NCI-H2081 treated with DMSO at 0.1 percent for 48 hours (cell line): ENCODE measurements at places on chromosomes 2 and 18.

- peak; percentile 69 for DNase-seq
These were observed 61.4 kb downstream of the CPS1 start for GRCh38 chr2:210617732-210618330.

- DNase-seq = no peak
These were observed 48.6 kb downstream of the GYPC start for GRCh38 chr2:126704434-126705160.

DNA sequence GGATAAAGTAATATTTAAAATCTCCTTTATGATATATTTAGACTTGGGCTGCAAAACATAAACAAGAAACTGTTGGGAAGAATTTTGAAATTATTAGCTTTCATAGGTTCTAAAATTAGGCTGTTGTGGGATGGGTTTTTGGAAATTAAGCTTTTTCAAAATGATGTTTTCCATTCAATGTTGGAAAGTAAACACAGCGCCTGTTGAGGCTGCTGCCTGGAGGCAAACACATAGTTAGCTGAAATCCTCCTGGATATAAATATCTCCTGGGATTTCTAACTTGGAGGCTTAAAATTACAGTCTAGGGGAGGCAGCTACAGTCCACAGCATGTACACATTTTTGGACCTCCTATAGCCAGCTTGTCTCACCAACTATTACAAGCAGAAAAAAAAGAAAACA is 197.3 kb downstream of the DCC start:
- DNase-seq = no peak

GRCh38 chr18:658947-659533 is 1.6 kb downstream of the TYMS start:
- DNase-seq = no peak

GRCh38 chr2:154724194-154724797 is 25.8 kb downstream of the KCNJ3 start:
- no peak for DNase-seq

GRCh38 chr2:25290811-25291495 is 50.8 kb downstream of the DNMT3A start:
- no peak for DNase-seq

- DNase-seq = no peak
These were observed 144.8 kb upstream of the GLI2 start for GRCh38 chr2:120590841-120591240.

DNA sequence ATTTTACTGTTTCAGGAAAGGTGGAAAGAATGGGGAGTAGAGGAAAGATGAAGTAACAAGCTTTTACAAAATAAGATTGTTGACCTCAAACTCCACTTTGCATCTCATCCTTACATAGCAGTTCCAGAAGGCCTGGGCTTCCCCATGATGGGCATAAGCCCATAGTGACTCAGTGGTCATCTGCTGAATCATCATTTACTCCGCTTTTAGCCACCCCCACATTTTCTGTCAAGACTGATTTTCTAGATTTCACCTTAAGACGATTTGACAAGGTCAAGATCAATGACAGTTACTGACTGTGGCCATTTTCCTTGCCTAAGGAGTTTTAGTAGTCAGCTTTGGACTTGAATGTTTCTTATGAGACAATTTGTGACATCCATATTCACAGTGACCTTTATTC is 49.4 kb downstream of the PLEKHM3 start:
- no peak for DNase-seq

DNA sequence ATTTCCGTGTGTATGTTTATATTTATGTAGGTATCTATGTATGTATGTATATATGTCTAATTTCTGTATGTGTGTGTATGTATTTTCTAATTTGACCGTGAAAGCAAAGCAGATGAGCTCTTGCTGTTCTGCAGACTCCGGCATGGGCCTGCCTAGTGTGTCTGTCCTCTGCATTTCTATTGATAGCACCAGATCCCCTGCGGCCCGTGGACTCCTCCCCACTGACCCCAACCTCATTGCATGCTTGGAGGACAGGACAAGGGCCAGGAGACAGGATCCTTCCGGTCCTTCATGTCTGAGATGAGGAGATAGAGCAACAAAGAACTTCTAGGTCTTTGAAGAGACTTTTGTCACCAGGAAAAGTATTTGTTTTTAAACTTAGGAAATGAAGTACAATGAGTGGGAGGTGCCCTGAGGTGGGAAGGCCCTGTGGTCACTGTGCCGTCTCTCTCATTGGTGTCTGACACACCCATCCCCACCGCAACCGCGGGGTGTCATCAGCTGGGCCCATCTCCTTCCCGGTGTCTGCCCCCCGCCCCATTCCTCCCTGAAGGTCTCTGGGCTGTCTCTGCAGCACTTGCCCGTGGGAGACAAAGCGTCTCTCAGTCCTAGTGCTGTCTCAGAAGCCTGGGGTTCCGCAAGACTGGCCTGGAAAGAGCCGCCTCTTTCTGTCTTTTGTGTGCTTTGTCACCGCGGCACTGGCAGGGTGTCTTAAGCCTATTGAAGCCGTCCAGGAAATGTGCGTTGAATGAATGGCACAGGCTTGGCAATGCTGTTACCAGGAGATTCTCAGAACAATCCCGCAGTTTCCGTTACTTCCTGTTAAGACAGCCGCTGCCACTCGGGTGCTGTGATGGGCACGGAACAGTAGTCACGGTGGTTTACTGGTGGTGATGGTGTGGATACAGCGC is 216.4 kb downstream of the AGAP1 start:
- no peak for DNase-seq

DNA sequence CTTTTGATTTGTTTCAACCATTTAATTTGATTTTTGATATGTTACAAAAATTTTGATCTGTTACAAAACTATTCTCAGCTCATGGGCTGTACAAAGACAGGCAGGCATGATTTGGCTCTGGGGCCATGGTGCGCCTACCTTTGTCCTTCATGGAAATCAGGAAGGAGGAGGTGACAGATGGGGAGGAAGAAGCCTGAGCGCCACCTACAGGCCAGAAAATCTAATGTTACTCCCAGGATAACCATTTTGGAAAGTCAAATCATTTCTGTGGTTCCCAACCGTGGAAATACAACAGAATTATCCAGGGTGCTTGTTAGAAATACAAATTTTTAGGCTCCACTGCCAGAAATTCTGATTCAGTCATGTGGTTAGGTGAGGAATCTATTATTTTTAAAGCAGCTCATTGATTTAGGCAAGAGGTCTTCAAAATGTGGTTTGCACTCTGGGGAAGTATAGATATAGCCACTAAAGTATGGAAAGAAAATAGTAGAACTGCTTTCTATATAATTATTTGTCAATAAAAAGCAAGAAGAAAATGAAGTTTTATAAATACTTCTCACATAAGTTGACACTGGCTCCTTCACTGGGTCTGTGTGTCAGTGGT is 93.9 kb downstream of the EVA1A start:
- DNase-seq = peak; percentile 20
